ENCODE measurements at places on chromosomes 16 and 17.

- no peak for DNase-seq
These were observed 80.8 kb downstream of the GAS7 start for GRCh38 chr17:10117581-10118001.

DNA sequence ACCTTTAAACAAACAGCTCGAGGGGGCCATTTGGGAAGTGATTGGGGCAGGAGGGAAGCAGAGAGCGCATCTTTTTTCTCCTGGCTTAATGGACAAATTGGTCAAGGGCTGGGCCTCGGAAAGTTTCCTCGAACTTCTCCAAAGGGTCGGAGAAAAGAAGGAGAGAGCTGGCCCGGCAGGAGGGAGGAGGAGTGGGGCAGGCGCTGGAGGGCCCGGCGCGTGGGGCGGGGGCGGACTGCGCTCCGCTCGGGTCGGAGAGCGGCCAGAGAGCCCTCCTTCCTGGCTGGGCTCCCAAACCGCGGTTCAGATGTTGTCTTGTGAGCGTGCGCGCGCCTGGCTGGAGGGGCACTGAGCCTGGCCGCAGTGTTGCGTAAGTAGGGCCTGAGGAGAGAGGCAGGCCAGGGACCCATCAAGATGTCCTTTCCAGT, 1.2 kb downstream of the MMP2 start:
- no peak for DNase-seq

DNA sequence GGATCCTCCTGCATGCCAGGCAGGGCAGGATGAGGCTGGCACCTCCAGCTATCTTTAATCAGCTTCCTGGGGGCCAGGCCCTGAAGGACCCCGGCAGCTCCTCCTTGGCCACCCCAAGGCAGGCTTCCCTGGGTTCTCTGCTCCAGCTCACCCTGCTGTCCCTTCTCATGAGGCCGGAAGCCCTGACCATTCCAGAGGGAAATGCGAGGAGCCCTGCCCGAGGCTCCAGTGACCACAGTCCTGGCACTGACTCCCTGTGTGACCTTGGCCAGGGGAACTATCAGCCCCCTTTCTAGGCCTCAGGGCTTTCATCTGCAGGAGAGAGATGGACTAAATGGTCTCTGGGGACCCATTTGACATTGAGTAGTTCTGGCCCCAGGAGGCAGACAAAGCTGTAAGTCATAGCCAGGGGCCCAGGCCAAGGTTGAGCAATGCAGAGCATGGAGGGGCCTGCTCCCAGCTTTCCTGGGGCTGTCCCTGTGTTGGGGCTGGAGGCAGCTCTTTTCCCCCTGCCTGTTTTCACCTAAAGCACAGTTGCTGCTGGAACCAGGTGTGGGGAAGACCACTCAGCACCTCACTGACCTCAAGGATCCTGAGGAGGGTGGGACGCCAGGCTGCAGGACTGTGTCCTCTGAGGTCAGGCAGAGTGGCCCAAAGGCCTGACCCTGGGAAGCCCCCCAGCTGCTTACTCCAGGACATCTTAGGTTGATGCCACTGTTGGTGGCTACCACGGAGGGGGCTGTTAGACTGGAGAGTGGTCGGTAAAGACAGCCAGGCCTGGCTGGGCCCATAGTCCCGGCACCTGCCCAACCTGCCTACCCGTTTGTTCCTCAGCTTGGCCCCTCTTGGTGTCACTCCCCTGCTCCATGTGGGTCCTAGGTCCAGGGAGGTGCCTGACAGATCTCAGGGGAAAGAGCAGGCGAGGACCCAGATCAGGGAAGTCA, 8.1 kb downstream of the KCNH6 start:
- no peak for DNase-seq

DNA sequence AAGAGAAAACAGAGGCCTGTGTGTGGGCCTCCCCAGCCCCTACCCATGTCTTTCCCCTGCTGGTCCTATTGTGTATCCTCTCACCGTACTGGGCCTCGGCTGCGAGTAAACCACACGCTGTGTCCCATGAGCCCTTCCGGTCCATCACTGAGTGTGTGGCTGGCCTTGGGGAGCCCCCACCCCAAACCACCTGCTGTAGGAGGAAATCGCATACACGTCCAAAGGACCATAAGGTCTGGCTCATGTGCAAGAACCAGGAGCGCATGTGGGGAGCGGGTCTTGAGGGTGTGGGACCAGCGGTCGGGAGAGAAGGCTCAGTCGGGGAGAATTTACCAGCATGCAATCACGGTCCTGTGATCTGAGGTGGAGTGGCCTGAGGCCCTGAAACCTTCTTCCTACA, 38.4 kb upstream of the DNAH17 start:
- no peak for DNase-seq

- no peak for DNase-seq
These were observed 18.3 kb upstream of the CEP112 start for GRCh38 chr17:66210208-66210574.

DNA sequence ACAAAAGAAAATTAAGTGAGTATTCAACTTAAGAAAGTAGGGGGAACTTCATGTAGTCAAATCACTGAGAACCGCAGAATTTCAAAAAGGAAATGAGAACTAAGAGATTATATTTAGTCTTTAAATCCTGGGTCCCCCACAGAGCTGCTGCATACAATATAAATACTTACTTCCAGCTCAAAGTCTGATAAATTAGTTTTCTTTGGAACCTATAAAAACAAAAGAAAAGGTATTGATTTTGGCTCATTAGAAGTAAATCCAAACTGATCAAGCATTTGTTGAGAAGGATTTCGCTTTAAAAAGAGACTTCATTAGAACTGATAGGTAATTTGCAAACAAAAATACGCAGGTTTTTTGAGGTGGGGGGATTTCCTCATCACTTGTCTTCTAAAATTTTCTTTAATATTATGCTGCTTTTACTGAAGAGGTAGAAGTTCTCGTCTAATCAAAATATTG, 21.9 kb downstream of the PARN start:
- no peak for DNase-seq

GRCh38 chr17:63480826-63481487, 4.1 kb downstream of the ACE start:
- no peak for DNase-seq

GRCh38 chr17:28327031-28327607, 8.1 kb downstream of the TMEM97 start:
- DNase-seq = no peak

DNA sequence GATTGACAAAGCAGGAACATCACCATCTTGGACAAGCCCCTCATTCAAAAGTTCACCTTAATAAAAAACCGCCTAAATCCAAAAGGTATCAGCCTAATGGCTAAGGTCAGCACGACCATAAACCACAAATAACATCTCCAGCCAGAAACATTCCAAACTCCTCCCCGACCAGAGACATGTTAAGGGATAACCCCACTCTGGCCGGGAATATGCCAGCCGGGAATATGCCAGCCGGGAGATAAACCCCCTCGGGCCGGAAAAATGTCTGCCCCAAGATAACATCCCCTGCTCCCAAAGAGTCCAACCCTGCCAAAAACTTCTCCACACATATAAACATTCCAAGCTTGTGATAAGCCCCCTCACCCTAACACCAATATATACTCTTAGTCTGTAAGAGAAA, 1.4 kb downstream of the DHX33 start:
- no peak for DNase-seq

GRCh38 chr16:81569361-81570034, 124.9 kb downstream of the CMIP start:
- no peak for DNase-seq

DNA sequence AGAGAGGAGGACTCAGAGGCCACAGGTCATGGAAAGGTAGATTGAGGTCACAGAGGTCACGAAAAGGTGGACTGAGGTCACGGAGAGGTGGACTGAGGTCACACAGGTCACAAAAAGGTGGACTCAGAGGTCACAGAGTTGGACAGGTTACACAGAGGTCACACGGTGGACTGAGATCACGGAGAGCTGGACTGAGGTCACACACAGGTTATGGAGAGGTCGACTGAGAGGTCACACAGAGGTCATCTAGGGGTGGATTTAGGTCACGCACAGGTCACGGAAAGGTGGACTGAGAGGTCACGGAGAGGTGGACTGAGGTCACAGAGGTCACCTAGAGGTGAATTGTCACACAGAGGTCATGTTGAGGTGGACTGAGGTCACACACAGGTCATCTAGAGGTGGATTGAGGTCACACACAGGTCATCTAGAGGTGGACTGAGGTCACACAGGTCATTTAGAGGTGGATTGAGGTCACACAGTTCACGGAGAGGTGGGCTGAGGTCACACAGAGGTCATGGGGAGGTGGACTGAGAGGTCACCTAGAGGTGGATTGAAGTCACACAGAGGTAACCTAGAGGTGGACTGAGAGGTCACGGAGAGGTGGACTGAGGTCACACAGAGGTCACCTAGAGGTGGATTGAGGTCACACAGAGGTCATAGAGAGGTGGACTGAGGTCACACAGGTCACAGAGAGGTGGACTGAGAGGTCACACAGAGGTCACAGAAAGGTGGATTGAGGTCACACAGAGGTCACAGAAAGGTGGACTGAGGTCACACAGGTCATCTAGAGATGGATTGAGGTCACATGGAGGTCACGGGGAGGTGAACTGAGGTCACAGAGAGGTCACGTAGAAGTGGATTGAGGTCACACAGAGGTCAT, 26.7 kb upstream of the JPT2 start:
- DNase-seq = no peak

GRCh38 chr16:78478267-78478861, 378.9 kb downstream of the WWOX start:
- no peak for DNase-seq

DNA sequence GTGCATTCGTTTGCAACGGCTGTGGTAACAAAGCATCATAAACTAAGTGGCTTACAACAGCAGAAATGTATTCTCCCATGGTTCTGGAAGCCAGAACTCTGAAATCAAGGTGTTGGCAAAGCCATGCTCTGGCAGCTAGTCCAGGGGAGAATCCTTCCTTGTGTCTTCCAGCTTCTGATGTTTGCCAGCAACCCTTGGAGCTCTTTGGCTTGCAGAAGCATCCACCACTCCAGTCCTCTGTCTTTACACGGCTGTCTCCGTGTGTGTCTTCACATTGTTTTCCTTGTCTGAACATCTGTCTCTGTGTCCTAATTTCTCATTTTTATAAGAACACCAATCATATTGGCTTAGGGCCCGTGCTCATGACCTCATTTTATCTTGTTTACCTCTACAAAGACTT, 265.3 kb upstream of the HSBP1 start:
- DNase-seq = no peak

DNA sequence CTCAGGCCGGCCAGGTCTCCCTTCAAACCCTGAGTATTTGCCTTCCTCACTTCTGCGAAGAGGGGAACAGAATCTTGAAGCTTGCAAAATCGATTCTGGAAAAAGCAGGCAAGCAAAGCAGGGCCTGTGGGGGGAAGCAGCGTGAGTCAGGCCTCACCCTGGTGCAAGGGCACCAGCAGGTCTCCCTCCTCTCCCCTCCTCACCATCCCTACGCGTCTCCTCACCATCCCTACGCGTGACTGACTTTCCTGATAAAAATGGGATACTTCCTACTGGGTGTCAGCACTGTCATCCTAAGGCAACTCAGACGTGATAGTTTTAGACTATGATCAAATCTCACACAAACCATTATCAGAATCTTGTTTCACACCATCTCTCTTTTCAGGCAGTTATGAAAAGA, 12.1 kb downstream of the CMTM3 start:
- DNase-seq = no peak

GRCh38 chr16:65773301-65773874, 593.1 kb upstream of the CDH5 start:
- DNase-seq = no peak

- no peak for DNase-seq
These were observed 80.1 kb upstream of the RPL38 start for GRCh38 chr17:74123350-74123749.

DNA sequence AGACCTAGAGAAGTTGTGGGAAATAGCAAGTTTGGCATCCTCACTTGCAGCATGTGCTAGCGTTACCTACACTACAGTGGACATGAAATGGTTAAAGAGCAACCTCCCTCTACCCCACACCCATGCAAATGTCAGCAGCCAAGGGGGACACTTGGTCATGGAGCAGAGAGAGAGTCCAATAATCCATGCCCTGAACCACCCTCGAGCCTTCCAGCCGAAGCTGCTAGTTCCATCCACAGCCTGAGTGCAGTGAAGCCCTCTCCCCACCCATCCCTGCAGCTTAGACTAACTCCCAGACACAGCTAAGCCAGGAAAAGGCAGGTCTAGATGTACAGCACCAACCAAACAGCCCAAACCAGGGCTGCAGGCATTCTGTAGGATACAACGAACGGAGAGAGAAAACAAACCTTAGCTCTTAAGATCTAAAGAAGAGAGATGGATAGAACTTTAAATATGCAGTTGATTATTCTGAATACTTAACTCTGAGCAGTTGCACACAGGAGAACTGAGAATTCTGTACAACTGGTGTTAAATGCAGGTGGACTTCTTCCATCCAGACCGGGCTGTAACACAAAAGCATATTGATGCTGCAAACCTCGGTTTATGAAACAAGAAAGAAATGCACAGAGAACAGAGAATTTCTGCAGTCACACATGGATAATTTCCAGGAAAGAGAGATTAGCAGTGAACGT, 93.8 kb downstream of the SALL1 start:
- DNase-seq = no peak
